ENCODE measurements at places on chromosomes 2 and 18.
A peak's percentile ranks its signal among the peaks of the same experiment; 100 is the strongest.

- peak; percentile 57 for DNase-seq
Measured at GRCh38 chr18:62524440-62525200, 1.8 kb downstream of the ZCCHC2 start.

DNA sequence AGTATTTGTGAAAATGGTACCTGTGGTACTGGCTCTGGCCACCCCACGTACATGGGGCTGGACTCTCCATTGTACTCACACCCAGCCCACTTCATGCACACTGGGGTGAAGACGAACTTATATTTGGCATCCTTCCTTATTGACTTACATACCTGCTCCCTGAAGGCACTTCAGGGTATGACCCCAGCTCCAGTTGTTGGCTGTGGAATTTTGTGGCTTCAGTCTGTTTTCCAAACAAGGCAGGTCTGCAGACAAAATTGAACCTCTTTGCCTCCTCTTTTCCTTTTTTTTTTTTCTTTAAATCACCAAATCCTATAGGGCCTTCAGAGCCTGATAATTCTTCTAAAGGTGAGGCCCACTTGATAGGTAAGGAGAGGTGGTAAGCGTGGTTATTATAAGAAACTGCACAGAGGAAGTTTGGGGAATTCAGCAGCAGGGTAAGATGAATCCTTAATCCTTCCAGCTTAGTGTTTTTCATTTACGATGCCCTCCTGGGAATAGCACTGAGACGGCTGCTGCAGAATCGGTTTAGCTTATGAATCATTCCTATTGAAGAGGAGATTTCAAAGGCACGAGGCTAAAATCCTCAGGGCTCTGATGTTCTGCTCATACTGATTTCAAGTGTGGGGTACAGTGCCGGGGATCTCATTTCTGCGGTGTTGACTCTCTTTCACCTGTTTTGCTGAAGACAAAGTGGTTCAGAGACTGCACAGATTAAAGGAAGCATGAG lies 55.2 kb downstream of the KIF5C start:
- DNase-seq = no peak

DNA sequence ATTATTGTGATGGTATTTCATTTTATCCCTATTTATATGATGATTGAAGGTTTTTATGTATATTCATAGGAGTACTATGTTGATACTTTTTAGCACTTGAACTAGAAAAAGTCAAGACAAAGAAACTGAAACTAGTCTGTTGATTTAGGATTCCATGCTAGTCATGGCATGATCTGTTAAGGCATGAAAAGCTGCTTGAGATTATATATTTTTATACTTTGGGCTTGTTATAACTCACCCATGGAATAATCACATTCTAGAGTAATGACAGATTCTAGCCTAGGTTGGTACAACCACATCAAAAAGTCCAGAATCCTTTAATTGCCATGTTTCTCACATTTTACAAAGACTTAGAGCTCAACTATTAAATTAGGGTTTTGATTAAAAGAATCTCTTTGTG lies 472.6 kb upstream of the CELF4 start:
- no peak for DNase-seq

DNA sequence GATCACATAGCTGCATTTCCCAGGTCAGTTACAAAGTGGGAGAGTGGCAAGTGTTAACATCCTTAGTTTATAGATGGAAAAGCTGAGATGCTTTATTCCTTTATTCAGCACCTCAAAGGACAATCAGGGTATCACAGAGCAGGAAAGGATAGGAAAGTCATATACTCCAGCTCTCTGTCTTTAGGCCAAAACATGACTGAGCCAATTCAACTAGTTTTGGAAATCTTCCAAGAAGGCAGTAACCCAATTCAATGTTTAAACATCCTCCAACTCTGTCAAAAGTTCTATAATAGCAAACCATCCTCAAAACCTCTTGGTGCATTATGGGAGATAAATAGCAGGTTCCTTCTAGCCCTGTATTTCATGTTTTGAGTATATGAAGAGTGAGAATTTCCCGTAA lies 25.2 kb downstream of the CASP8 start:
- DNase-seq = no peak

DNA sequence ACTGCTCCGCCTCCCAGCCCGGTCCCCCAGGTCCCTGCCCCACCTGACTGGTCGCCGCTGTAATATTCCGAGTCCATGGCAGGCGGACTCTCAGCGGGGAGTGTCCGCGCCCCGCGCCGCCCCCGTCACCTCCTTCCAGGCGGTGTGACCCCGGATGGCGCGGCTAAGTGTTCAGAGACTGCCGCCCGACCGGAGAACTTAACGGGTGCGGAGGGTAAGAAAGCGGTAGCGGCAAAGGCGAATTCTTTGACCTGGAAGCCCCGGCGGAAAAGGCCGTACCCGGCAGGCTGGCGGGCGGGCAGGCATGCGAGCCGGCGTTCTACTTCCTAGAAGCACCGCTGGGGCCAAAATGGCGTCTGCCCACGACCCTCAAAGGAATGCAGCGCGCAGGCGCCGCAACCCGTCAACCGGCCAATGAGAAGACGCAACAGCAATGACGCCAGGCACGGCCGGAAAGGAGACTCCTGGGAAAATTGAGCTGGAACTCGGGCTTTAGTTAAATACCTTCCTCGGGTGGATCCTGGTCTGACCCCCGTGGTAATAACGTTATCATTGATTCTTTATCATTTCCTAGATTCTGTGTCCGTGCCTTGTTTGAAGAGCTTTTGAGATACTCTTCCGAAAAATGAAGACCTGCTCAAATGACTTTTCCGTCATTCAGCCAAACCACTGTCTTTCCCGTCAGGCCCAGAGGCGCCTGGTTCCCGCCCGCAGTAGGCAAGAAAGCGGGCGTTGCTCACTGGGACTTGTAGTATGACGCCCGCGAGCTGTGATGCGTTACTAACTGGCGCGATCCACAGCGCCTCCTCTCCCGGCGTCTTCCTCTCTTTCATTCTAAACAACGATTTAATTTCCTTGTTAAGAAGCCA lies at the start of gene IWS1:
Gene IWS1, minus strand, starts transcription at position 358 of the 869 bp plus-strand sequence. Its CDS starts 281 bp downstream, at position 77.
- DNase-seq = peak; percentile 84

DNA sequence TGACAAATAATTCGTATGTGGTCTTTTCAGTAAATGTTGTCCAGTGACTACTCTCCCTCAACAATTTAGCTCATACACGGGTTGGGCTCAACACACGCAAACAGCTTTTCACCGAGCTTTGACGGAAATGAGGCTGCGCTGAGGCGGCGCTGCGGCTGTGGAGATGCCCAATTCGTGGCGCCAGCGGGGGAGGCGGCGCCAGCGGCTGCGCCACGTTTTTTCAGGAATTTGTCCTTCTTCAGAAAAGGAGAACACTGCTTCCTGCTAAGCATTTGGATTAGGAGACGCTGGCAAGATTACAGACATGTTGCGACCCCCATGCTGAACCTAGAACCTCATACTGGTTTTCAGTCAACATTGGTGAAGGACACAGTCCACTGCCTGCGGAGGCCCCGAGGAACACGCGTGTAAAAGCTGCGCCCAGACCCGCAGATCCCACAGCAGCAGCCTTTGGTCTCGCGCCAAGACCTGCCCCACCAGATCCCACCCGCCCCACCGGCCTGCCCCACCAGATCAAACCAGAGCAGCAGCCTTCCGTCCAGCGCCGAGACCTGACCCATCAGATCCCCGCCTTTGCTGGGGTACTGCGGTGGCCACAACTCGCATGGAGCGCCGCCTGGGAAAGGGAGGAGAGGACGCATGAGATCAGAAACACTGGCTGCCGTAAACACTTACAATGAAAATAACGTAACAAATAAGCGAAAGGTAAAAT lies 173.8 kb downstream of the TMEM18 start:
- no peak for DNase-seq

GRCh38 chr2:223214394-223215253 lies 162.6 kb downstream of the KCNE4 start:
- DNase-seq = no peak

DNA sequence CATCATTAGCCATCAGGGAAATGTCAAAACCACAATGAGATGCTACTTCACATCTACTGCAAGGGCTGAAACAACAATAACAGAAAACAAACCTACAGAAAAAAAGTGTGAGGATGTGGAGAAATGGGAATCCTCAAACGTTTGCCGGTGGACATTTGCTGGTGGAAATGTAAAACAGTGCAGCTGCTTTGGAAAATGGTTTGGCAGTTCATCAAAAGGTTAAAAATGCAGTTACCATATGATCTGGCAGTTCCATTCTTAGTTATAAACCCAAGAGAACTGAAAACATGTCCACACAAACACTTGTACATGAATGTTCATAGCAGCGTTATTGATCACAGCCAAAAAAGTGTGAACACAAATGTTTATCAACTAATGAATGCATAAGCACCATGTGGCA lies 44.2 kb downstream of the PROC start:
- no peak for DNase-seq

DNA sequence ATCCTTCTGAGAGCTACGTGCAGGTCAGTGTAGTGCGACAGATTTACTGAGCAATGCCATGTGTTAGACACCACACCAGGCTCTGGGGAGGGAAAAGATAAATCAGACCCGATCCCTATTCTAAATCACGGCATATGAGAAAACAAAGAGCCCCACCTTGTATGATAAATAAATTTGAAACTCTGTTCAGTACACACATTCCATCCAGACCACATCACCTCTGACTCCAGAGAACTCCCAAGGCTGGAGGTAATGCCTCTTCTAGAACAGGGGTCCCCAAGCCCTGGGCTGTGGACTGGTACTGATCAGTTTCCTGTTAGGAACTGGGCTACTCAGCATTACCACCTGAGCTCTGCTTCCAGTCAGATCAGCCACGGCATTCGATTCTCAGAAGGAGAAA lies 77.3 kb downstream of the QPCT start:
- DNase-seq = no peak
